ENCODE measurements at places on chromosomes 2 and 18.

DNA sequence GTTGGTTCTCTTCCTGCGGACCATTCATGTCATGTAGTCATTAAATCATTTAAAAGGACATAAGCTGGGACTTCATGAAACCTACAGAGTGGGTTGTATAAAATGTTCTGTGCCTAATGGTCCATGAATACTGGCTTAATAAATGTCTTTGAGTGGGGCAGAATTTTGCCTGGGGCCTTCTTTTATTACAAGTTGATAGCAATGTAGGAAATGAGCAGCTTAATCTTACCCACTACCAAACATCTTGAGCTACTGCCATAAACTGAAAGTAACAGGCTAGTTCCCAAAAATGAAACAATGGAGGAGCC lies 130.9 kb downstream of the TMEM17 start:
- DNase-seq, result no peak

GRCh38 chr2:210049831-210050230 lies 47.4 kb downstream of the RPE start:
- no peak for DNase-seq

DNA sequence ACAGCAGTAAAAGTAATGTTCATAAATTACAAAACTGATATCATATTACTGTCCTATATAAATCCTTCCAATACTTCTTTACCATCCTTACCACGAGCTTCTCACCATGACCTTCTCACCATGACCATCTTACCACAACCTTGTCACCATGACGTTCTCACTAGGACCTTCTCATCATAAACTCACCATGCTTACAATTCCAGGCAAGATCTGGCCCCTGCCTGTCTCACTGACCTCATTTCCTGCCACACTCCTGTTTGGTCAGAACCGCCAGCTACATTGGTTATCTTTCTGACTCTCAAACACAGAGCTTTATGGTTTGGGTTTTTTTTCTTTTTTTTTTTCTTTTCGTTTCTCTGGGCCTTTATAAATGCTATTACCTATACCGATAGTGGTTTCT lies 827.6 kb downstream of the RNF144A start:
- no peak for DNase-seq

DNA sequence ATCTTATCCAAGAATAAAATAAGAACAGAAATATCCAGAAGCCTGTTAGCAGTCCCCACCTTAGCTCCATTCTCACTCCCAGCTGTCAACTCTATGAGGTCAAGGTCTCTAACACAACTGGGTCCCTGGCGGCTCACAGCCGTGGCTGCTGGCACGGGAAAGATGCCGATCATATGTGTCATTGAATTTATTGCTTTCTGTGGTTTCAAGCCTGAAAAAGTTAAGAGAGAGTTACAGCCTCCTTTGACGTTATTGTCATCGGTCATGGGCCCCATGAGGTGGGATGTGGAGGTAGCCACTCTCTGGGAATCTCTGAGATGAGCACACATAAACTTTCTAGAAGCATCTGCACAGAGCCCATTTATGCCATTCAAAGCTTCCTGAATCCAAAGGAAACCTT lies 28.7 kb upstream of the CABLES1 start:
- DNase-seq, result peak; percentile 94

DNA sequence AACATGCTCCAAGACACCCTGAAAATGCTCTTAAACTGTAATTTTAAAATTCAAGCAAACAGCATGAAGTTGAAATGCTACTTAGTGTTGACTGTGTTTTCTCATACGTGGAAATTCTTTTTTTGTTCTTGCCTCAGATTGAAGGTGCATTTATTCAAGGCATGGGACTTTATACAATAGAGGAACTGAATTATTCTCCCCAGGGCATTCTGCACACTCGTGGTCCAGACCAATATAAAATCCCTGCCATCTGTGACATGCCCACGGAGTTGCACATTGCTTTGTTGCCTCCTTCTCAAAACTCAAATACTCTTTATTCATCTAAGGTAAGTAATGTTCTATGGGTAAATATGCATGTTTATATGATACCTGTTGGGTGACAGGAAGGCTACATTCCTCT lies 82.7 kb downstream of the AOX1 start:
- no peak for DNase-seq

DNA sequence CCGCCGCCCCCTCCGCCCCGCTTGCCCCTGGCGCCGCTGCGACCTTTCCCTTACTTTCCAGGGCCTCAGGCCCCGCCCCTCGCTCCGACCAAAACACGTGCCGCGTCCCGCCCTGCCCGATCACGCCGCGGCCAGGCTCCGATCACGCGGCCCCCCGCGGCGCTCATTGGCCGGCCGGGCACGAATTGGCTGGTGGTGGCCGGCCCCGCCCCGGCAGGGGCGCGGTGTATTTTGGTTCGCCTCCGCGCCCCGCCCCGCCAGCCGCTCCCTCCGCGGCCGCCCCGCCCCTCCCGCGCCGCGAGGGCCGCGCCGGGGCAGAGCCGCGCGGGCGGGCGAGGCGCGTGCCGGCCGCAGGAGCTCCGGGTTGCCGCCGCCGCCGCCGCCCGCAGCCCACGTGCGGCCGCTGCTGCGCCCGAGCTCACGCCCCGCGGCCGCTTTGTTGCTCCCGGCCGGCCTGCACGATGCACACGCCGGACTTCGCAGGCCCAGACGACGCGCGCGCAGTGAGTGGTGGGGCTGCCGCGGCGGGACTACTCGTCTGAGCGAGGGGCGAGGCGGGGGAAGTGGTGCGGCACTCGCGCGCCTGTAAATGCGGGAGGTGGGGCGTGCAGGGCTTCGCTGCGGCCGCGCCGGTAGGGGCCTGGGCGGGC lies at the start of gene KLF11:
Gene KLF11, plus strand, starts transcription at position 295 of the 650 bp plus-strand sequence. Its CDS starts 167 bp downstream, at position 462.
- DNase-seq, result peak; percentile 79

DNA sequence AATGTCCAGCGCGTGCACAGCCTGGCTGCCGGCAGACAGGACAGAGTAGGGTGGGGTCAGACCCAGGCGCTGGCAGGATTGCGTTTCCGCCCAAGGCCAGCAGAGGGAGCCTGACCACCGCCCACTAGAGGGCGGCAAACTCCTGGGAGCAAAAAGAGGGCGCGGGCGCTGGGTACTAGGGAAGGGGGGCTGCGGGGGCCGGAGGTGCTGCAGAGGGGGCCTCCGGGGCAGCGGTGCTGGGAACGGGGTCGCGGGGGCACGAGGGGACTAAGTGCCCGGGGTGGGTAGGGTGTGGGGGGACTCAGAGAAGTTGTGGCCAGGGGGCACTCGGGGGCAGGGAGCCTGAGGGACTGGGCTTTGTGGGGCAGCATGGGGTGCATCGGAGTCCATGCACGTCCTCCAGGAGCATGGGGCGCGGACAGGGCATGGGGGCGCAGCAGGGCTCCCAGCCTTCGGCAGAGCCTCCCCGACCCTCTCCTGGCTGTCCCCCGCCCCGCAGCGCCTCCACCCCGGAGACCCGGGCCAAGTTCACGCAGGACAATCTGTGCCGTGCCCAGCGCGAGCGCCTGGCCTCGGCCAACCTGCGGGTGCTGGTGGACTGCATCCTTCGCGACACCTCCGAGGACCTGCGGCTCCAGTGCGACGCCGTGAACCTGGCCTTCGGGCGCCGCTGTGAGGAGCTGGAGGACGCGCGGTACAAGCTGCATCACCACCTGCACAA lies 3.2 kb downstream of the TEKT4 start:
- DNase-seq, result no peak

GRCh38 chr18:6069103-6069502 lies 173.8 kb upstream of the TMEM200C start:
- no peak for DNase-seq

GRCh38 chr2:9228781-9229469 lies 22.3 kb downstream of the ASAP2 start:
- DNase-seq, result no peak

DNA sequence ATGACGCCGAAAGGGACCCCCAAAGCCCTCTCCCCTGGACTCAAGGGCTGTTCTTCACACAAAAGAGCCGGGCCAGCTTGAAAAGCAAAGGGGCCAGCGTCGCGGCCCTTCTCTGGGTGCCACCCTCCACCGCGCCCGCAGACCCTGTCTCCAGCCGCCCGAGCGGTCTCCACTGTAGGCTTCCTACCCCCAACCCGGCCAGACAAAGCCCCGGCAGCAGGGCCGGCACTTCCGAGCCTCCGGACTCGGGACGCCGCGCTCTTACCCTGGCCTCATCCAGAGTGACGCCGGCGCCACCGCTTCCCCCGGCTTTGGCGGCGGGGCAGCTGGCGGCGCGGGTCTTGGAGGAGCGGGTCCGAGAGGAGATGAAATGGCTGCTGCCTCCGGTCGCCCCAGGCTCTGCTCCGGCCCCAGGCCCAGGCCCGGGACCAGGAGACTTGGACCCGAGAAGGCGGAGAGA lies 603 bp downstream of the ATAD2B start:
- no peak for DNase-seq

GRCh38 chr2:224849264-224849663 lies 133.1 kb upstream of the CCDC195 start:
- DNase-seq, result no peak

DNA sequence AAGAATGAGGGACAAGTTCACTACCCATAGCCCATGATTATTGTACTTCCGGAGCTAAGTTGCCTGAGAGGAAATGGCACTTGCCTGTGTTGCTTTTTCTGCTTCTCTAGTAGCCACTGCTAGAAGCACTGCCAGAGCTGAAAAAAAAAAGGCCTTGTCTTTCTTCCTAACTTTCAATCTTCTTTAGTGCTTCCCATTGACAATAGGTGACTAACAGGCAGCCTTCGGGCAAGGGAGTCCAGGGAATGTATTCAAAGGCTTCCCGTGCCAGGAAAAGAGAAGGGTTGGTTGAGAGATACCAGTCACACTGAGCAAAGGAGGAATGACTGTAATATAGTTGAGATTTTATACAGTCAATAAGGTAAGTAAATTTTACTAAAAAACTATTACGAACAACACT lies 242.0 kb downstream of the CALCRL start:
- no peak for DNase-seq

DNA sequence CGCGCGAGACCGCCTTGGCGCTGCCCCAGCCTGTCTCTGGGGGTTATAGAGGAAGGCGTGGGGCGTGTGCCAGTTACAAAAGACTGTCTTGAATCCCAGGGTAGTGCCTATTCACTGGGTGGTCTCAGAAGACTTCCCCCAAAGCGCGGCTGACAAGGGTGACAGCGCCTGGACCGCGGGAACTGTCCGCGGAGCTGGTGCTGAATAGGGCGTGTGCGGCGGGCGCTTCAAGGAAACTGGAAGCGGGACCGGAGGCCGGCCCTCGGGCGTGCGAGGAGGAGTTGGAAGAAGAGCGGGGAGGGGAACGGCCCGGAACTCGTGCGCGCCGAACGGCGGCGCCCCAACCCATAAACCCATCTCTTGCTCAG lies 2.3 kb downstream of the EGR4 start:
- peak; percentile 15 for DNase-seq

DNA sequence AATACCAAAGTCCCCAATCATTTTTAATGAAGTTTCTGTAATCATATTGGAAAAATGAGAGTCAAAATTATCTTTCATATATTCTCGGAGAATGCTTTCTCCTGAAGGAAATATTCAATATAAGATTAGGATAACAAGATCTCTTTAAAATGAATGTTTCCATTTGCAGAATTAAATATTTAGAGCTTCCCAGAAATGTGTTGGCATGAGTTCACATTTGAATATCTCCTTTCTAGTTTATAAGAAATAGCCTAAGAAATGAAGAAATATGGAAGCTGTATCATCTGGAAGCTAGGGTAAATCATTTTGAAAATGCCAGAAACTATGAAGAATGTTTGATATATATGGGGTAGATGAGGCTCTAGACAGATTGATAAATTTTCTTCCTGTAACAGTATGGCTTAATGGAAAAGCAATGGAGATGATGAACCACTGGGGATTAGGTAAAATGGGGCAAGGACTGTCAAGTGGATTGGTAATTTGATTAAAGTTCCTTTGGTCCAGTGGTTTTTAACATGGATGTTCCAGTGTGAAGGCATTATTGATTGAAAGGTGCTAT lies 184.6 kb upstream of the ZNF804A start:
- DNase-seq, result no peak

- DNase-seq, result no peak
These were observed 72.8 kb upstream of the CDH19 start for GRCh38 chr18:66676699-66677098.

DNA sequence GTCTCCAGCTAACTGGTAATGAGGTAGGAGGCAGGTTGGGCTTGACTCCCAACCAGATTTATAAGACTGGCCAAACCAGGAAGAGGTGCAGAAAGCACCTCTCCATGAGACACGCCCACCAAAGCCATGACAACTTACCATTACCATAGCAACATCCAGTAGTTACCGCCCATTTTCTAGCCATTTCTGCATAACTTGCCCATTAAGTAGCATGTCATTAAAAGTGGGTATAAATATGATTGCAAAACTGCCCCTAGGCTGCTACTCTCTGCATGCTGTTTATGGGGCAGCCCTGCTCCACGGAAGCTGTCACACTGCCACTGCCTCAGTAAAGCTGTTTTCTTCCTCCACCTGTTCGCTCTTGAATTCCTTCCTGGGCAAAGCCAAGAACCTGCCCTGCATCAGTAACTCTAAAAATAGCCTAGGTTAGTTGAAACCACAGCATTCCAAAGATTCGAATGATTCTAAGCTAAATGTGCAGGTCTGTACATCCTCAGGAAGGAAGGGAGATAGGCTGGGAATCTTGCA lies 131.9 kb downstream of the ATL2 start:
- no peak for DNase-seq

DNA sequence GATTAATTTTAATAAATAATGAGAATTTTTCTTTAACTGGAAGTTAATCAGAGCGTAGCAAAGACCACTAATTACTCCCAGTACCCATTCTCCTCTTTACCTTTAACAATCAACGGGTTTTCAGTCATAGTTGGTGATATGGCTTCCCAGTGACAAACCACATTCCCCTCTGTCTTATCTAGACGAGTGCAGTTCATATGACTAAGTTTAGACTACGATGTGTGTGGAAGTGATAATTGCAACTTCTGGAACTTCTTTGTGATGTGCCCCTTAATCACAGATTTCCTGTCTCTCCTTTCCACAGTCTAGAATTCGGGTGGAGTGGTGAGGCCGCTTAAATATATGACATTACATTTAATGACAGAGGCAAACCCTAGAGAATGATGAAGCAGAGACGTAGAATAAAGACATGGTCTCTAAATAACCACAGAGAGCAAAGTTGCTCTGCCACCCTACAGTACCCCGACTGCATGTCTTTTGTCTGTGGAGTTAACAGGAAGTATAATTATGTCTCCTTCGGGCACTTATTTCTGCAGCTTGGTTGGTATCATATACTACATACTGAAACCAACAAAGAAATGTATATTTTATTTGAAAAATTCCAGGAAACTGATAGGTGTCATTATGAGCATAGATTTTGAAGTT lies 693.3 kb upstream of the CDH7 start:
- no peak for DNase-seq

- DNase-seq, result no peak
These were observed 186.2 kb downstream of the CYP26B1 start for GRCh38 chr2:71961289-71962027.

DNA sequence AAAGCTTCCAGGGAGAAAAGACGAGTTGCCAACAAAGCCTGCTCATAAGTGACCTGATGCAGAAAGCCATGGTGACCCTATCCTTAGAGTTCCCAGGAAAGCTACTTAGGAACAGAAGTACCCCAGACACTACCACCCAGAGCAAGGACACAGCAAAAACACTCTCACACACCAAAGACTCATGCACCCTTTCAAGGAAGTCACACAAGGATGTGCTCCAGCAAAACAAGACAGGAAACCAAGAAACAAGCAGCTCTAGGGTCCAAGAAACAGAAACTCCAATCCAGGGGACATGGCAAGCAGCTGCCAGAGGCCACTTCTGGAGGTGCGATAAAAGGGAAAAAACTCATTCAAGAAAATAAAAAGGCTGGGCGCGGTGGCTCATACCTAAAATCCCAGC lies 5.7 kb downstream of the KIF1A start:
- DNase-seq, result no peak
